ENCODE measurements at places on chromosomes 6 and 20.

DNA sequence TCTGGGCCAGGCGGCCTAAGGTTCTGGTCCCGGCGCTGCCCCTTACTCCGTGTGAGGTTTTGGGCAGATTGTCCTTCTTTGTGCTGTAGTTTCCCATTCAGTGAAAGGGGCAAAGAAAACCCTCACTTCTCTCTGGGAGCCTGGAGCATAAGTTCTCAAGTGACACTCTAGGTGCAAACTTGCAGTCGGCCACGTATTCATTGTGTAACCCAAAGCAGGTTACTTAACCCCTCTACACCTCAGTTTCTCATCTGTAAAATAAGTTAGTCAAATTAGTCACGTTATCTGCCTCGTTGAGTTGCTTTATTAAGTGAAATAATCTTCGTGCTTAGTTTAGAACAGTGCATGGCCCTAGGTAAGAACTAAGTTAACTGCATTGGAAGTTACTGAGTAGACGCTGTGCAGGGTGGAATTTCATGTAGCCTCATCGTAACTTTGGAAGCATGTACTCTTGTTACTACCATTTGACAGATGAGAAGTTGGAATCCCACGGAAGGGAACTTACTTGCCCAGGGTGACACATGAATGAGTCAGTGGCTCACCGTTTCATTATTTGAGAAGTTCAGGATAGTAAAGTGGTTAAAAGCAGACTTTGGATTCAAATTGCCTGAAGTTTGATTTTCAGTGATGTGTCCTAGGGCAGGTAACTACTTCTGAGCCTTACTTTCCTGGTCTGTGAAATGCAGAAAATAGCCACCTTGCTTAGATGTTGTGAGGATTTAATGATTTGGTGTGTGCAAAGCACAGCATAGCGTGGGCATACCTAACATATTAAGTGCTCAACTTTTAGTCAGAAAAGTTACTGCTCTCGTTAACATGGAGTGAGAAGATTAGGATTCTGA lies 556 bp upstream of the MROH8 start:
- no peak for DNase-seq

GRCh38 chr6:56571605-56572004 lies 71.1 kb downstream of the DST start:
- DNase-seq: no peak

GRCh38 chr6:70072540-70073179 lies 206.3 kb downstream of the COL19A1 start:
- no peak for DNase-seq

DNA sequence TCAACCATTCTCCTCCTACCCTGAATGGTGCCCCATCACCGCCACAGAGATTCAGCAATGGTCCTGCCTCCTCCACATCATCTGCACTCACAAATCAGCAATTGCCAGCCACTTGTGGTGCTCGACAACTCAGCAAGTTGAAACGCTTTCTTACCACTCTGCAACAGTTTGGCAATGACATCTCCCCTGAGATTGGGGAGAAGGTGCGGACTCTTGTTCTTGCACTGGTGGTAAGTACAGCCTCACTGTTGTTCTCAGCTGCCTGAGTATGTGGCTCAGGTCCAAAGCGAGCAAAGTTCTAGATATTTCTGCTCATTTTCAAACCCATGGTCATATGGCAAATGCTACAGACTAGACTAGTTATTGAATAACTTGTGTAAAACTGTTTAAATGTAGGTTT lies 51.0 kb upstream of the C20orf144 start:
- DNase-seq: no peak

Data from stimulated activated CD8-positive, alpha-beta memory T cell treated with anti-CD3 and anti-CD28 coated beads, Interleukin-4, amount 100 ng/mL, for 1 hour (primary cell).